Activated CD4-positive, alpha-beta T cell treated with anti-CD3 and anti-CD28 coated beads for 24 hours (primary cell): ENCODE measurements at places on chromosomes 4 and X.

- DNase-seq = no peak
Observed at GRCh38 chr4:80229590-80229989, 32.3 kb downstream of the PRDM8 start.

DNA sequence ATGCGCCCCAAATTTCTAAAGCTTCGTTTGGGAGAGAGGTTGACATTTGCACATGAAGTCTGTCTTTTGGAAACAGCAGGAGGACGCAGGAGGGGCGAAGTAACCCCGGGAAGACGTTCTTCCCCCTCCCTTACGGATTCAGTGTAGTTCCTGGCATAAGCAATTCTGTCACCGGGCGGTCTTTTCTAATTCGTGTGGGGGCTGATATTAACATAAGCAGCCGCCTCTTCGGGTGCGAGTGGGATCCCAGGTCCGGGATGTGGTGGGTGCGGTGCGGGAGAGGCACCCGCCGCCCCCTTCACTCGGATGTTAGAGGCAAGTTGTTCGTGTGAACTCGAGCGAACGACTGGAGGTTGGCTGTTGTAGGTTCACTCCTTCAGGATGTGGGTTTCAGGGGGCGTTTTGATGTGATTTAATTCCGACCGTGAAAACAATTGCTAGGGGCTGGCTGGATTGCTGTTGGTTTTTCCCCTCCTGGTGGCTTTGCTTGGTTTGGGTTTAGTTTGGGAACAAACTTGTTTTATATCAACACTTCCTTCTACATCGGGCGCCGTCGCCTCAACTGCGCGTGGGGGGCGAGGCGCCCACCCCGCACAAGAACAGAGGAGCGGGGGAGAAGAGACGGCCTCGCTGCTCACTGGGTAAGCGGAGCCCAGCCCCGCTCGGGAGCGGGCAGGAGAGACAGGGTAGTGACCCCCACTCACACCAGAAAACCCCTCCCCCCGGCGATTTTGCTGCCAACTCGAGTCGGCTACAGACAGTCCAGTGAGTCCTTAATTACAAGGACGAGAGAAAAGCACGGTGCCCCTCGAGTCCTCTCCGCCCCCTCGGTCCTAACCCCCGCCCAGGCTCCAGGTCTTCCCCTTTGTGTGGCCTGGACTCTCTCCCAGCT, 2.9 kb upstream of the LEF1 start:
- no peak for DNase-seq

DNA sequence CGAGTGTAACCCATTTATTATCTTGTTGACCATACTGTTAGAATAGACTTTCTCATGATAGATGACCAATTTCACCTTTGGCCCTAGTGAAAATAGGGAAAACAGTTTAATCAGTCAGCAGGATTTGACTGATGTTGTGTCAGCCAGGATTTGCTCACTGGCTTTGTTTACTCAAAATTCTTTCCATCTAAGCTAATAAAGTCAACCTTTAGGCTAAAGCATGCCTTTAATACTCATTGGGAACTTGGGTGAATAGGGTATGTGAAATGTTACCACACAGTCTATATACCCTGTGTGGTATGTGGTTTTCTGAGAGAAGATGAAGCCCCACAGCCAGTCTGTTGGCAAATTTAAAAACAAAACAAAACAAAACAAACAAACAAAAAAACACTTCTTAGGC, 18.7 kb upstream of the SPANXB1 start:
- no peak for DNase-seq

DNA sequence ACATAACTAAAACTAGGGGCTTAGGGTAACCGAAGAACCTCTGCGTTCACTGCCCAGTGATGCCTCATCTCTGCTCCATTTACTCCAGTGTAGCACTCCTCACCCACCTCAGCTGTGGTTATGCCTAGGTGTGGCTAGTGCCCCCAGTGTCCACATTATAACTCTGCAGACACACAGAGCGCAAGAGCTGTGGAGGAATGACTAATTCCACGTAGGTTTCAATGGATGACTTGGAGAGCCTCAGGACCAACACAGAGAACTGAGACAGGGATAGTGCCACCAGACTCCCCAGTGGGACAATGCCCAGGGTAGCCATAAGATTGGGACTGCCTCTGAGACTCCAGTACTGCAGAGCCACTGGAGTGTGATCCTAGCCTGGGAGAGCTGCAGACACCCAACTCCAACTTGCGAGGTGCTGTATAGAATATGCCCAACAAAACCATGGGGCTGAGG, 542.4 kb upstream of the DIPK2B start:
- no peak for DNase-seq

- DNase-seq = no peak
Observed at GRCh38 chr4:101155945-101156344, 191.4 kb downstream of the PPP3CA start.

- DNase-seq = no peak
Observed at GRCh38 chrX:134235236-134235635, 1.7 kb upstream of the CCDC160 start.

- no peak for DNase-seq
Observed at GRCh38 chrX:86295293-86295692, 147.0 kb downstream of the DACH2 start.

DNA sequence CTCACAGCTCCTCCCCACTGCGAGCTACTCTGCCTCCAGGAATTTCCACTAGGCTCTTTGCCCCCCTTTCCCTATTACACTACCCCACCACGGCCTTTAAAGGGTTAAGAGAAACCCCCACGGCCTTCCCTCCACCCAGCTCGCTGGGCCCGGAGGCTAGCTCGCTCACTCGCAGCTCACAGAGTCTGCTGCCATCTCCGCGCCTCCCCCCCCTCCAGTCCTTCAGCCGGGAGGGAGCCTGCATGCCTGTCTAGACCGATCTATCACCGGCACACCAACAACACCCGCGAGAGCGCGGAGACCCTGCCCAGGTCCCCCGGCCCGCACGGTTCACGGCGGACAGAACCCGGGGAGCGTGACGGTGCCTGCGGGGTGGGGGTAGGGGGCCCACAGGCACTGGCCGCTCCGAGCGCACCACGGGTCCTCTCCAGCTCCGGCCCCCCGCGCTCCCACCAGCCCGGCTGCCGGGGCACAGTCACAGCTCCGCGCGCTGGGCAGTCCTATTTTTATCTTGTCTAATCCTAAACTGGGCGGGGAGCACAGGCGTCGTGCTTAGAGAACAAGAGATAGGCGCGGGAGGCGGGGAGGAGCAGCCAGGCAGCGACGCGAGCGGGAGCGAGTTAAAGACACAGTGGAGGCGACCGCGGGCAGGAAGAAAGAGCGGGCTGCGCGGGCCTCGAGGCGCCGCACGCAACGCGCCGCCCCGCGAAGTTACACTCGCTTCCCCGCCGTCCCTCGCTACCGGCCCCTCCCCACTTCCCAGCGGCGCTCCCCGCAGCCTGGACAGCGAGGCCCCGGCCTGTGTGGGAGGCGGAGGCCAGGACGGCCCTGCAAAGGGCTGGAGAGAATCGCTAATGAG, 3.5 kb downstream of the BCOR start:
- DNase-seq = no peak
